ENCODE measurements at places on chromosomes 7 and 10. TPM values are rescaled to one million over a fixed set of nuclear protein-coding genes. Genes with fewer than 3 reads are reported as not detected.

The HKDC1 gene
- total RNA-seq: 0.10 TPM

The AGAP3 gene
- 27.6 TPM for total RNA-seq

The AKR1C8 gene
- total RNA-seq: 1.5 TPM

The AKR1C4 gene
- not detected for total RNA-seq

The SUV39H2 gene
- 13.1 TPM for total RNA-seq

The AGBL3 gene
- 2.0 TPM for total RNA-seq

The PVRIG gene
- total RNA-seq: not detected

Data from skin of body (tissue), 3 donors.